Stimulated activated CD8-positive, alpha-beta memory T cell treated with anti-CD3 and anti-CD28 coated beads, Interleukin-4, amount 100 ng/mL, for 24 hours (primary cell): ENCODE measurements at places on chromosomes 11 and 22.

DNA sequence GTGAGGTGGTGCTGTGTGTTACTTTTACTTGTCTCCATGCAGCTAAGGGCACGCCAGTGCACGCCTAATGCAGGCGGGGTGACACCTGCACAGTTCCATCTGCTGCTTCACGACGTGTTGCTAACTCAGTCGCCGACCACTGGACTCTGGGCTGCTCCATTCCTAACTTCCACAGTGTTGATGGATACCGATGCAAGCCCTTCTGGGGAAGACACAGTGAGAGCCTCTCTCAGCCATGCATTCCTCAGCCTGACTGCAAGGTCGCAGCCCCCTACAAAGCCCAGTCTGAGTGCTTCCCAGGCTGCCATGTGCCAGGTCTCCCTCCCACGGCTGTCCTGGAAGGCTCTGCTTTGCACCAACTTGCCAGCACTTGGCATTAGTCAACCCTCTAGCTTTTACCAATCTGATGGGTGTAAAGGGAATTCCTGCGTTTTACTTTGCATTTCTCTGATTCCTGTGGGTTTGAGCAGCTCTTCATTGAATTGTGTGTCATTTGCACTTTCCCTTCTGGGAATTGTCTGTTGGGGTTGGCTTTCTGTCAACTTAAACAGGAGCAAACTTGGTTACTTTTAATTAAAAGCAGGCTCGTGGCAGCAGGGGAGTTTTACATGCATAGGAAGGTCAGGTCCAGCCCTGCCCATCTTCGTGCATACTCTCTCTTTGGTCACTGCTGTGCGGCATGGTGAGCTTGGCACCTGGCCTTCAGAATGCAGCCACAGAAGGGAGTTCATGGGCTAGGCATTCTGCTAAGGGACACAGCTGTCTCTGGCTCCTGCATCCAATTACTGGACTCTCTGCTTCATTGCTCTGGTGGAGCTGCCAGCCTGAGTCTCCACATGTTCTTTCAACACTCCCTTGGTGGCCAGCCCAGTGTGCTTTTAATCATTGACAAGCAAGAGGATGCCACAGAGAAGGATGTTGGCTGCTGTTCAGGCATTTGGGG lies 34.6 kb upstream of the SHANK2 start:
- DNase-seq: no peak

- DNase-seq: no peak
Measured at GRCh38 chr11:40235841-40236240, 1223.6 kb downstream of the LRRC4C start.

- DNase-seq: no peak
Measured at GRCh38 chr11:65307298-65308229, 7.1 kb upstream of the CDC42EP2 start.

- DNase-seq: no peak
Measured at GRCh38 chr11:126167488-126167887, 44.0 kb downstream of the RPUSD4 start.

- no peak for DNase-seq
Measured at GRCh38 chr22:17744430-17744829, 29.8 kb downstream of the BID start.

DNA sequence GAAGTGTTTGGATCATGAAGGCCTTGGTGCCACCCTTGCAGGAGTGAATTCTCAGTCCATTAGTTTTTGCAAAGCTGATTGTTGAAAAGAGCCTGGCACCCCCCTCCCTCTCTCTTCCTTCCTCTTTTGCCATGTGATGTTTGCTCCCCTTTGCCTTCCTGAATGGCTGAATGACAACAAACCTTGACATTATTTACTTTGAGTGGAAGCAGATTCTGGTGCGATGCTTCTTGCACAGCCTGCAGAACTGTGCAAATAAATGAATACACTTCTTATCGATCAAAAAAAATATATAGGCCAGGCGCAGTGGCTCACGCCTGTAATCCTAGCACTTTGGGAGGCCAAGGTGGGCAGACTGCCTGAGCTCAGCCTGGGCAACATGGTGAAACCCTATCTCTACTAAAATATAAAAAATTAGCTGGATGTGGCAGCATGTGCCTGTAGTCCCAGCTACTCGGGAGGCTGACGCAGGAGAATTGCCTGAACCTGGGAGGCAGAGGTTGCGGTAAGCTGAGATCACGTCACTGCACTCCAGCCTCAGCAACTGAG lies 2.0 kb upstream of the NARS2 start:
- DNase-seq: no peak

GRCh38 chr22:44807915-44808690 lies 55.7 kb downstream of the ARHGAP8 start:
- no peak for DNase-seq
